Muscle of back (tissue), 13 donors: ENCODE measurements at places on chromosomes 16 and 17.

GRCh38 chr17:59160157-59161025 lies 4.8 kb downstream of the PRR11 start:
- DNase-seq = no peak

DNA sequence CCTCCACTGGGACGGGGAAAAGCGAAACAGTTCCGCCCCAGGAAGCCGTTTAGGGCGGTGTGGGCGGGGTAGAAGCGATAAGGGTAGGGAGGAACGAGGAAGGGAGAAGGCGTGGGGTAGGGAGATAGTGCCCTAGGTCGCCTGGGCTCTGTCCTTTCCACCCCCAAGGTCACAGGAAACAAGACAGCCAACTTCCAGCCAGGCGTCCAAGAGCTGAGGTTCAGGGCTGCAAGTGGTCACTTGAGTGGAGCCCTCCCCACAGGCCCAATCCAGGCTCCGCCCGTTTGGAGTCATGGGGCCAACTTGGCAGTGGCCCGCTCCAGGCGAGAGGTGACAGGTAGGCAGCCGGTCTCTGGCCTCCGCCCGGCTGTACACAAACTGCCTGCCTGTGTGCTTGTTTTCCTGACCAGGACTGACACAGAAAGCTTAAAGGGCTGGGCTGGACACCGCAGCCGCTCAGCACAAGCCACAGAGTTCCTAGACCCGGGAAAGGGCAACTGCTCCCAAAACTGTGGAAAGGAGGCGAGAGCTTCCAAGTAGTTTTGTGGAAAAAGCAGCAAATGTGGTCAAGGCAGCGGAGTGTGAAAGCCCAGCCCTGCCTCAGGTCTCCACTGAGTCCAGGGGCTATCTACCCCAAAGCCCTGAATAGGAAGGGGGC lies at the start of gene RILP:
TSS of gene RILP (minus strand) at position 23 of the 658 bp plus-strand sequence. CDS start 62 bp downstream, outside the sequence.
- no peak for DNase-seq

- DNase-seq = no peak
Measured at GRCh38 chr16:63005356-63005755, 969.1 kb upstream of the CDH8 start.

GRCh38 chr17:19296786-19297778 lies 59.9 kb downstream of the EPN2 start:
- DNase-seq = no peak

GRCh38 chr16:67931712-67932461 lies at the start of gene CTRL:
Gene CTRL, minus strand, starts transcription at chr16:67931862. Its CDS starts 10 bp downstream, at chr16:67931852.
- no peak for DNase-seq

- no peak for DNase-seq
Measured at GRCh38 chr17:74670329-74670728, 42.4 kb downstream of the CD300LF start.

GRCh38 chr17:34377078-34377823 lies 14.2 kb upstream of the CCL1 start:
- no peak for DNase-seq

- DNase-seq = no peak
Measured at GRCh38 chr16:50245417-50246298, 20.7 kb upstream of the ADCY7 start.

DNA sequence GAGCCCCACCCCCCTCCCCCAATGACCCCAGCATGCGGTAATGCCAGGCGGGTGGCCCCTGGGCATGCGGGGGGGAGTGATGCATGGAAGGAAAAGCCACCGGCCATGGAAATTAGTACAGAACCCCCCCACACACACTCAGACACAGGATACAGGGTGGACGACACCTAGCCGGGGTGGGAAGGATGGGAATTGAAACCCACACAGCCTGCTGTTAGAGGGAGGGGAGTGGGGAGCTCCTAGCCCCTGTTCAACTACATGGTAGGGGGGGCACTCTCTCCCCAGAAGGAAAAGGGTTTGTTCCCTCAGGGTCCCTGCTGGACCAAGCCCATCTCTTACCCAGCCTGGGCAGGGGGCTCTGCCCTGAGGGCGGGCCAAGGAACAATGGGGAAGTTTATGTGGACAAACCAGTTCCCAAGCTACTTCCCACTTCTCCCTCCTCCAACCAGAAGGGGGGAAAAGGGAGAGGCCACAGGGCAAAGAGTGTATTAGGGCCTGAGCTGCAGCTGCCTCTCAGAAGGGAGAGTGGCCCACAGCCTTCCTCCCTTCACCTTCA lies 5.2 kb downstream of the TMUB2 start:
- DNase-seq = no peak

DNA sequence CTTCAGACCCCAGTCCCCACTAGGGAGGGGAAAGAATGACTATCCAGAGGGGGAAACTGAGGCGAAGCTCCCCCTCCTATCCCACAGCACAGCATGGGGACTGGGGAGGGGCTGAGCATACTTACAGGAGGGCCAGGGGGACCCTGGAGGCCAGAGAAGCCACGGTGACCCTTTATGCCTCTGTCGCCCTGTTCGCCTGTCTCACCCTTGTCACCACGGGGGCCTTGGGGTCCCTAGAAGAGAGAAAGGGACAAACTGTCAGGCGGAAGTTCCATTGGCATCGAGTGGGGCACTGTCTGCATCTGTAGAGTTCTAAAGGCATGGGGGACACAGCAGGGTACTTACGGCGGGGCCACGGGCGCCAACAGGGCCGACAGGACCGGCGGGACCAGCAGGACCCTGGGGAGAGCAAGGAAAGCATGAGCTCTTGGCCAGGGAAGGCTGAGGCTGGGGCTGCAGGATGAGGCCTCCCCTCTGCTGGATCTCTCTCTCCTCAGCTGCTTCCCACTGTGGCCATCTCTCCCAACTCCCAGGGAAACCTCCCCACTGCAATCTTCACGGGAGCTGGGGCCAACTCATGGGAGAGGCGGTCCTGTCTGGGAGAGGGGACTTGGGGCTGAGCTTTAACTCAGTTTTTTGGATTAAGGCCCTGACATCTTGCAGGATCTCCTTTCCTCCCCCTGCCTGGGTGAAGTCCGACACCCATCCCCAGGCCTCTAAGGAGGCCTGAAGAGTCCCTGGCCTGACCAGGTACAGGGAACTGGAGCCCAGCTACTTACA lies 13.5 kb downstream of the COL1A1 start:
- no peak for DNase-seq

- no peak for DNase-seq
Measured at GRCh38 chr16:68481636-68482035, 33.3 kb upstream of the SMPD3 start.

GRCh38 chr17:37094391-37094790 lies 145.6 kb downstream of the AATF start:
- no peak for DNase-seq

DNA sequence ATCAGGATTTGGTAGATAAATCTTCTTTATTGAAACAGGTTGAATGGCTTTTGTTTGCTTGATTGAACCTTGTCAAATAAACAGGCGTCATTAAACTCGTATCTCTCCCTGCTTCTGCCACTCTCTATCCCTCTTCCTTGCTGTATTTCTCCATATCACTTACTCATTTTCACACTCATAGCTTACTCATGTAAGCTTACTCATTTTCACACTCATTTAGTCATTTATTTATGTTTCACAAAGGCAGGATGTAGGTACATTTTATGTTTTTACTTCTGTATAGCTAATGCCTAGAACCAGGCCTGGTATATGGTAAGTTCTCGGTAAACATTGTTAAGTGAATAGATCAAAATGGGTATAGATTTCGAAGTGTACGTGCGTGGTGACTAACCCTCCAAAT lies 450.0 kb downstream of the PMP22 start:
- DNase-seq = no peak

DNA sequence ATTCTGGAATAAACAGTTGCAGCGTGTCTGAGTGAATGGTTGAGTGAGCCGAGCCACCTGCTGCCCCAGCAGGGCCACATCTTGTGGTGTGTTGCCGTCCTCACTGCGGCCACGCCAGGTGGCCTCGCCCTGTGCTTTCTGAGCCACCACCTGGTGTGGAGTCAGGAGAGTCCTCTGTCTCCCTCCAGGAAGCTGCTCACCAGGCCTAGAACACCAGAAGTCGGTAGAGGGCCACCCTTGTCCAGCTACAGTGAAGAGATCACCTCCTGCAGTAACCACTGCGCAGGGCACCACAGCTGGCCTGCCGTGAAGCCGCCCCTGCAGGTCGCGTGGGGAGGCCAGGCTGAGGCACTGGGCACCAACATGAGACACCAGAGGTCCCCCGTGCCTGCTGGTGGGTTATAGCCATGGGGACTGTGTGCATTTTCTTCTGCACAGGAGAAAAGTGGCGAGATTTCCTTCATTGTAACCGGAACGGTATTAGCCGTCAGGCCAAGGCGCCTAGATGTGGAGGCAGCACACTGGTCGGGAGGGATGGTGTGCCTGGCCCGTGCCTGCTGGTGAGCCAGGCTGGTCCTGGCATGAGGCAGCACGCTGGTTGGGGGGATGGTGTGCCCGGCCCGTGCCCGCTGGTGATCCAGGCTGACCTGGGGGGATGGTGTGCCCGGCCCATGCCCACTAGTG lies 28.9 kb upstream of the FOXK2 start:
- DNase-seq = no peak

DNA sequence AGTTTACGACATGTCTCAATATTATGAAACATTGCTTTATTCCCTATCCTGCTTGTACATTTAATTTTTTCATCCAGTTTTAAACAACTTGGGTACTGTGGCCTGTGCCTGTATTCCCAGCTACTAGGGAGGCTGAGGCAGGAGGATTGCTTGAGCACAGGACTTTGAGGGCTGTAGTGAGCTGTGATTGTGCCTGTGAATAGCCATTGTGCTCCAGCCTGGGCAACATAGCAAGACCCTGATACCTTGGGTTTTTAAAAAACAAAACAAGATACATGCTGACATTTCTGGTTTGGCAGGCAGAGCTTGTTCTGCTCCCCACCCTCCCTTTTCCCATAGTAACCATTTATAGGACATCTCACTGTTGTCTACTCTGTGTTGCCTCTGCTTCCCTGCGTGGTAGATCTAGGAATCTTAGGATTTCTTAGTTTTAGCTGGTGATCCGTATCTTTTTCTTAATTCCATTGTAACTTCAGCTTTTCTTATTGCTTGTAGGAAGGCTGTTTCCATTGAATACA lies 35.6 kb downstream of the TENT4B start:
- DNase-seq = no peak

GRCh38 chr17:46264456-46265198 lies 30.3 kb upstream of the LRRC37A start:
- no peak for DNase-seq

DNA sequence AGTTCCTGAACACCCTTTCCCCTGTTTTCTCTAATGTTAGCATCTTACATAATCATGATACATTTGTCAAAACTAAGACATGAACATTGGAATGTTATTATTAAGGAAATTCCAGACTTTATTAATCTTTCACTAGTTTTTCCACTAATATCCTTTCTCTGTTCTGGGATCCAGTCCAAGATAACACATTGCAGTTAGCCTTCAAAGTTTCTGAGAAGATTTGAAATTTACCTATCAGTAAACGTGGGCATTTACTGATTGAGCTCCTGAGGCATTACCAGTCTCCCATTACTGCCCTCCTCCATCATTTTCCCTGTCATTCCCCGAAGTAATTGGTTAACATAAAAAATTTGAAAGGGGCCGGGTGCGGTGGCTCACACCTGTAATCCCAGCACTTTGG lies 5.7 kb upstream of the CD300LG start:
- DNase-seq = no peak

GRCh38 chr16:57614944-57615343 lies 13.5 kb upstream of the ADGRG1 start:
- no peak for DNase-seq

- DNase-seq = no peak
Measured at GRCh38 chr16:25707982-25708583, 16.3 kb downstream of the HS3ST4 start.

DNA sequence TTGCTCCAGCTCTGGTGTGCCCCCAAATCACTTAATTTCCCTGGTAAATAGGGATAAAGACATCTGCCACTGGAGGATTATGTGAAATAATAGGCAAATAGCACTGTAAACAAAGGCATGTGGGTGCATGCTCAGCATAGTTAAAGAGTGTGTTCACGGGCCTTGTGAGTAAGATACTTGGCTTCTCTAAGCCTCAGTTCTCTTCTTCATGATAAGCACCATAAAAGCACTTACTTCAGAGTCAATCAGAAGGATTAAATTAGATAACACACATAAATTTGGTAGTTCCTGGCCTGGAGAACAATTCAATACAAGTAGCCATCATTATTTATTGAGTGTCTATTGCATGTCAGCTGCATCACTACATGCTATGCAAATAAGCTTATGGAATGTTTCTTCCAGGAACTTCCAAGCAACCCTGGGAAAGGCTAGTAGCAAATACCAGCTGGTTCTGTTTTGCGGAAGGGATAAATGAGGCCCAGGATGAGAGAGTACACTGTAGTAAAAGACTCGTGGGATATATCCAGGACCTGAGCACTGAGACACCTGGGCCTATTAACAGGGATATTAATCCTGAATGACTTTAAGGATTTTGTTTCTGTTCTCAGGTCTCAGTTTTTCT lies 14.5 kb downstream of the CCL11 start:
- peak; percentile 54 for DNase-seq

- DNase-seq = no peak
Measured at GRCh38 chr17:16887523-16888095, 84.3 kb downstream of the TNFRSF13B start.

DNA sequence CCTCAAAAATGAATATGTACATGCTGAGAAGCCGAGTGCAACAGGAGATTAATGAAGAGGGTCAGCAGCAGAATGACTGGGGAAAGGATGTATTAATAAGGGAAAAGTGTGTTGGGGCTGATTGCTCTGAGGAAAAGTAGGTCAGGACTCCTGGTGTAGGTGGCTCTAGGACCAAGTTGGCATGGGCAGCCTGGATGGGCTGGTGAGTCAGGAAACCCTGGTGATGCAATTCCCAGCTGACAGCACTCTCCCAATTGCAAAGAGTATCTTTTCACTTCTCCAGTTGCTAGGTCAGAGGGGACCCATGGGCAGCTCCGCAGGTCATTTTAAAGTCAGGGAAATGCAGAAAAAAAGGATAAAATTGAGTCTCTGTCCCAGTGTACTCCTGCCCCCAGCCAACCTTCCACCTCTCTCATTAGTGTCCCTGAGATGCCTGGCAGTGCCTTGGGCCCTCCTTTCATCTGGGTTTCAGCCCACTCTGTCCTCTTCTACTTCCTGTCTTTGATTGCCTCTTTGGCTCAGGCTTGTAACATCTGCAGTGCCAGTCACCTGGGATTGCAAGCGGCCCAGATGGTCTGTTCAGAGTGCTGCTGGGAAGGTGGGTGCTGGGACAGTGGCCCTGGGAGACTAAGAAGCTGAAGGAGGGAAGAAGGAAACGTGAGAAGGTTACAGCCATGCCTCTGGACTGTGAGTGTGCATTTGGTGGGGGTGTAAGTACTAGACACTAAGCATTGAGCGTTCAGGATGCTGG lies 2177.2 kb downstream of the TP53TG3F start:
- no peak for DNase-seq

GRCh38 chr16:23826528-23827045 lies 9.2 kb upstream of the PRKCB start:
- no peak for DNase-seq

GRCh38 chr16:65675161-65675560 lies 553.3 kb upstream of the CDH11 start:
- DNase-seq = no peak
